GM18507 (cell line): ENCODE measurements at places on chromosomes 6 and 20.

DNA sequence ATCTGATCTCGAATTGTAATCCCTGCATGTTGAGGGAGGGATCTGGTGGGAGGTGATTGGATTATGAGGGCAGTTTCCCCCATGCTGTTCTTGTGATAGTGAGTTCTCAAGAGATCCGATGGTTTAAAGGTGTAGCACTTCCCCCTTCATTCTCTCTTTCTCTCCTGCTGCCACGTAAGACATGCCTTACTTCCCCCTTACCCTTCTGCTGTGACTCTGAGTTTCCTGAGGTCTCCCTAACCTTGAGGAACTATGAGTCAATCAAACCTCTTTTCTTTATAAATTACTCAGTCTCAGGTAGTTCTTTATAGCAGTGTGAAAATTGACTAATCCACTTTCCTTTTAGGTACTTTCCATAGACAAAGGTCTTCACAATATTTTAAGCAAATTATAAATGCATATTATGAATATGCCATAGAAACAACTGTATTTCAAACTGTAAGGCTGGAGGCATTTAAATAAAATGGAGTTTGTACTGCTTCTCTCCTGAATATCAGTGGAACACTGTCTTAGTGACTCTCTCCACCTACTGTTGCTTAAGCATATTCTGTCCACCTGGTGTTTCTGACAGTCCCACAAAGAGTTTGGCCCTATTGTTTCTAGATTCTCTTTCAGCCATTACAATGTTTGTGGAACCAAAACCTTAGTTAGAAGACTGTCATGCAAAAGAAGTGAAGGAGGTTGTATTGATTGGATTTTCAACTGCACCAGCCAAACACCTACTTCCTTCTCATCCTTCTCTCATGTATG, 24.3 kb upstream of the IL17A start:
- no peak for DNase-seq

GRCh38 chr6:104949206-104949605, 7.7 kb upstream of the LIN28B start:
- DNase-seq, result no peak

DNA sequence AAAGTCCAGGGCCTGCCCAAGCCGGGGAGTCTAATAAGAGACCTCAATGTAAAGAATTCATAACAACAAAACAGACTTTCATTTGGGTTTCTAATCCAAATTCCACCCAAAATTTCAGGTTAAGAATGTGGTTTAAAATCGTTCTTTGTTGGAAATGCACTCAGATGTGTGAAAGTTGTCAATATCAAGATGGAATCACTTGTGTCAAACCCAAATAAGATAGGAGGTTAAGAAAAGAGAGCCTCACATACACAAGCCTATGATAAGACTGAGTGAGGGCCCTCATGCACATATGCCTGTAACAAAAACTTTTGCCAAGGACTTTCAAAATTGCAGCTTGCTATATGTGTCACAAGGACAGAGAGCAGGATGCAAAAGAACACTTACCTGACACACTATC, 145.7 kb downstream of the HACE1 start:
- no peak for DNase-seq

GRCh38 chr6:42762426-42762859, 16.5 kb upstream of the TBCC start:
- DNase-seq, result no peak

DNA sequence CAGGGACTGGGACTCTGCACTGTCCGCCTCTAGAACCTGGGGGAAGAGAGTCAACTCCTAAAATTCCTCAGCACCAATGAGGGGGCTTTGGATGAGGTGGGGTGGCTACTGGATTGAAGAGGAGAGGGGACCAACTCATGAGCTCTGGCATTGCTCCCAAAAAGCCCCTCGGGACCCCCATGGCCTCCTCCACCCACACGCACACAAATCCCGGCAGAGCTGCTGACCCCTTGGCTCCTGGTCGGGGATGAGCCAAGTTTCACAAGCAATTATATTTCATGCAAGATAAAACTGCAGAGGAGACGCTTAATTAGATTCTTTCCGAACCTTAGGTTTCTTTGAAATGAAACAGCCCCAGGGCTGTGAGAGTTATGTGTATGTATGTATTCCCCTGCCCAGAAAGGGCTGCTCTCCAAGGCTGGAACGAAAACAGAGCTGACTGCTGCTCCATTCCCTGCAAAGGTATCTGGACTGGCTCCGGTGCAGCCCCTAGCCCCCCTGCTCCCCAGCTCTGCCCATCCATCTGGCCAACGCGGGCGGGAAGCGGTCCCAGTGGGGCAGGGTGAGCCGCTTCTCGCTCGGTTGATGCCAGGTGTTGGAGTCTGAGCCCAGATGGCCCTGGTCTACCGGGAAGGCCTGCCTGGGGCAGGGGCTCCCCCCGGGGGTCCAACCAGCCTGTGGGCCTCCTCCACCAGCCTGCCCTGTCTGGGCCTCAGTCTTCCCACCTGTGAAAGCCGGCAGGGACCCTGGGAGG, 46.8 kb upstream of the STX16 start:
- DNase-seq, result no peak

DNA sequence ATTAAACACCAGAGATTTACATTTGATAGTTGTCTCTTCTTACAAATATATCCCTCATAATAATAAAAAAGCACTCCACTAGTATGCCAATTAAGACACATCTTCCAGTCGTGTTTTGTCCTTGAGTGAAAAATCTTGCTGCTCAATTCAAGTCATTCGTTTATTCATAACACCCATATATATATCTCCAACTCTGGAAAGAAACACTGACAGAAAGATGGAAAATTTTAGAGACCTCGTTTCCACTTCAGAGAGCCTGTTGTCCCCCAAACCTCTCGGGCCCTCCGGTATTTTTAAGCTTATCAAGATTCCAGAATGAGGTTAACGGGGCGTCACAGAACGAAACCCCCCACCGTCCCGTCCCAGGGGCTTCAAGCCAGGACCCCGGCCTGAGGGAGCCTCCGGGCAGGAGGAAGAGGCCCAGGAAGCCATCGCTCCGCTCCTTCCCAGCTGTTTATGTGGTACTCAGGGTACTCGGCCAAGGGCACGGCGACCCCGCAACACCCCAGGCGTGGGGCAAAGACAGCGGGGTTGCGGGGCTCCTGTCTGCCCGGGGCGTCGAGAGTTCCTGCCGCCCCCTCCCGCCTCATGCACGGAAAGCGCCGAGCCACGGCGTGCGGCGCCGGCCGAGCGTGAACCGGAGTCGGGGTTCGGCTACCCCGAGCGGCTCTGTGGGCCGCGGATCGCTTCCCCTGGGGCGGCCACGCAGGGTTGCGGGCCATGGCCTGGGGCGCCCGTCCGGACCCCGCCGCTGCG, 623 bp upstream of the SNX9 start:
- DNase-seq, result no peak

GRCh38 chr6:62236784-62237183, 49.2 kb downstream of the KHDRBS2 start:
- no peak for DNase-seq

DNA sequence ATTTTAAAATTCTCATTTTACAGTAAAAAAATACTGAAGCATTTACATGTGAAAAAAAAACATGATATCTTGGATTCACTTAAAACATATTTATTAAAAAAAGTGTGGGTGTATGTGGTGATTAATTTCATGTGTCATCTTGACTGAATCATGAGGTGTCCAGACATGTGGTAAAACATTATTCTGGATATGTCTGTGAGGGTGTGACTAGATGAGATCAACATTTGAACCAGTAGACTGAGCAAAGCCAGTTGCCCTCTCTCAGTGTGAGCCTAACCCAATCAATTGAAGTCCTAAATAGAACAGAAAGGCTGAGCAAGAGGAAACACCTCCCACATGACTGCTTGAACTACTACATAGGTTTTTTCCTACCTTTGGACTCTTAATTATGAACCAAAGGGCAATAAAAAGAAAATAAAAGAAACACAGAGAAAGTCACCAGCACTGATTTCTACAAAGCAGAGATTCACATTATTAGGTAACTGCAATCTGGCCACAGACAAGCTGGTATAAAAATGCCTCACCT, 90.5 kb upstream of the VGLL2 start:
- no peak for DNase-seq

GRCh38 chr6:25138233-25138933, 140.8 kb upstream of the CARMIL1 start:
- peak; percentile 44 for DNase-seq

DNA sequence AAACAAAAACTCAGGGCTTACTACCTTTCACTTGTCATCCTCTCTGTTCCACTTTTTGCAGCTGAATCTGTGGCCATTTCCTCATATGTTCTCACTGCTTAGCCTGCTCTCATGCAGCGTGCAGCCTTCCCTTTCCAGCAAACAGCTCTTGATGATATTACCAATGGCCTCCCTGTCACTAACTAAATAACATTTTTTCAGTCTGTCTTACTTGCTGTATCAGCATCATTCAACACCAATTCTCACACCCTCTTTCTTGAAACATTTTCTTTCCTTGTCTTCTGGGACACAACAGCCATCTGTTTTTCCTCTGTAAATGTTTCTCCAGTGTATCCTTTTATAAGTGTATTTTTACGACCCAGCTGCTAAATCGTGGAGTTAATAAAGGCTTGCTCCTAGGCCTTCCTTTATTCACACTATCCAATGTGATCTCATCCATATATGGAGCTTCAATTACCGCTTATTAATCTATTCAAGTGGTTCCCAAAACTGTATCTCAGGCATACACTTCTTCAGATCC, 523.6 kb upstream of the RNF217 start:
- DNase-seq, result no peak

DNA sequence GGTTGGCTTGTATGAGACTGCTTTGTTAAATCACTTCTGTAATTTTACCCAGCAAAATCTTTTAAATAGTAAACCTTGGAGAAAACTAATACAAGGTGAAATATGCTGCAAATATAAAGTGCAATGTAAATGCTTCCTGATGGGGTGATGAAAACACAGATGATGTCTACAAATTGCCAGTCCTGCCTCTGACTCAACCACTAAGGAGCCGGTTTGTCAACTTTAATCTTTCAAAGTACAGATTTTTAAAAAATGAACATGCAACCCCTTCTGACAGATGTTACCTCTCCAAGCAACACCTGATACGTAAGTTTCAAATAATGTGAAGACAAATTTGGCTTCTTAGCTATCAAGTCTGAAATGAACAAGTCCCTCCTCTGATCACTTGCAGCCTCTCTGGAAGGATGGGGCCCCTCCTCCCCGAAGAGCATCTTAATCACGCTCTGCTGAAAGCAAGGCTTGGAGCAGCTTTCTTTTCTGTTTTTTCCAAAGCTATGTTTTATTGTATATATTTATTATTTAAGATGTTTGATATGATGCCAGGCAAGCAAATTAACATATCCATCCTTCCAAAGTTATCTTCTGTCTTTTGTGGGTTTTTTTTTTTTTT, 196.0 kb downstream of the MYLK4 start:
- no peak for DNase-seq

- DNase-seq, result no peak
These were observed 149.7 kb downstream of the PLCB4 start for GRCh38 chr20:9218531-9218961.

GRCh38 chr6:34115915-34116314, 30.0 kb downstream of the GRM4 start:
- no peak for DNase-seq

- DNase-seq, result no peak
These were observed 22.6 kb downstream of the CST4 start for GRCh38 chr20:23666189-23666588.

DNA sequence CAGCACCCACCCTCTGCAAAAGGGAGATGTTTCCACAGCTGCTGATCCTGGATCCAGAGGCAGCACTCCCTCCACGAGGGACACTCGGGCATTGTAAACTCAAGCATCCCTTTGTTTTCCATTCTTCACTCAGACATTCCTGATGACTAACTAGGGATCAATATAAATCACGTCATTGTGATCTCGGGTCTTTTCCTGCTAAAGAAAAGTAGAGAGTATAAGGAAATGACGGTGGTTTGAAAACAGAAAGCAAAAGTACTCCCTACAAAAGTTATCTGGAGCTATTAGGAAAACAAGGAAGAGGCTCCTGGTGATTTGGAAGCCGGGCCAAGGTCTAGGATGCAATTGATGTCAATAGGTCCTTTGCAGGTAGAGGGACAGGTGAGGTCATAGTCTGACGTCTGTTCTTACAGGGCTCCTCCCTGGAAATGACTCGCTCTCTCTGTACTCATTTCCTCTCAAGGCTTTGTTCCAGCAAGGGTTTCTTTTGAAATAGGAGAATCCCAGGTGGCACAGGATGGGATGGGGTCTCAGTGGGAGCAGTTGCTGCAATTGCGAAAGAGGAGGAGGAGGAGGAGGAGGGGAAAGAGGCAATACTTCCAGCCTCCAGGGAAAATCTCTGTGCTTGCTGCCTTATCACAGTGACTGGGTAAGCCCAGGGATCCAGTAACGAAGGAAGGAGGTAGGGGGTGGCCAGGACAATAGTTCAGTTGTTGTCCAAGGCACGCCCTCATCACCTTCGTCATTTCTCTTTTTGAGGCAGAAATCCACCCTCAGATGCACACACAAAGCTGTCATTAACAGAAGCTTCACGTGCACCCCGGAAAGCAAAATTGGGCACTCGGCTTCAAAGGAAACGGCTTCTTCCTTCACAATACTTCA, 222.8 kb downstream of the LY86 start:
- no peak for DNase-seq
